Activated B cell treated with CpG ODN at 0.5 μM for 24 hours (primary cell): ENCODE measurements at places on chromosomes 2 and 18.

GRCh38 chr2:36445185-36445866, 89.7 kb downstream of the CRIM1 start:
- no peak for DNase-seq

DNA sequence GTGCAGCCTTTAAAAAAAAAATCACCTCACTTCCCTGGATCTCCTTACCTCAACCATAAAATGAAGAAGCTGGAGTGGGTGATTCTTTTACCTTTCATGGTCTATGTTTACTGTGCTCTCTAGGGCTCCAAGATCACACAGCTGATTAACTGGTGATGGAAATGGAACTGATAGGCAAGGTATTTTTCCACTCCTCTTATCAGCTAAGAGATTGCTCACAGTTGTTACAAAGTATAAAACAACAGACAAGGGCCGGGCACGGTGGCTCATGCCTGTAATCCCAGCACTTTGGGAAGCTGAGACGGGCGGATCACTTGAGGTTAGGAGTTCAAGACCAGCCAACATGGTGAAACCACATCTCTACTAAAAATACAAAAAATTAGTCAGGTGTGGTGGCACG, 14.5 kb downstream of the RPS27A start:
- no peak for DNase-seq

- peak; percentile 75 for DNase-seq
Measured at GRCh38 chr2:68789603-68790002, 55.0 kb downstream of the ARHGAP25 start.

DNA sequence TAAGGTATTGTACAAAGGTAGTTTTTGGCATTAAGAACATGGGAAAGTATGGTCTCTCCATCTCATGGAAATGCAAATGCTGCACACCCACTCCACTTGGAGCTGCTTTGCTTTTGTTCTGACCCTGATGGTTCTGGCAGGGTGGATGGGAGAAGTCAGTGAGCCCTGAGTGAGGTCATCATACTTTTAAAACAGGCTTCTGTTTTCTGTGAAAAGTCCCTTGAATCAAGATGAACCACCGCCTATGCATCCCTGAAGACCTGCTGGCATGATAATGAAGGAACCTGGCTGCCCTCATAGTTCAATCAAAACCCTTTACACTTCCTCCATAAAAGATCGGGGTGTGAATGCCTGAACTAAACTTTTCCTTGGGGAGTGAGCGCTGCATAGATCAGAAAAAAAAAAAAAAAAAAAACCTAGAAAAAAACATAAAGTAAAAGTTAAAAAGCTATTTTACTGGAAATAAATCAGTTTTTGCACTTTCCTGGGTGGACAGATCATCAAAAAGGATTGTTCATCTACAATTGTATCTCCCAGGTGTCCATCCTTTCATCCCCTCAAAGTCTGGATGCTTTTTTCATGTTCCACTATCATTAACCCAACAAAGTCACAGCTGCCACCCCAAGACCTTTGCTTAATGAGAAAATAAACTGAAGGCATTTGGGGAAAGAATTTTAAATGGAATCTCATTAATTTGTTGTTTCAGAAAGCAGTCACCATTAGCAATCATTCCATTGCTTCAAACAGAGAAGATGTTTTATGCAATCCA, 728.1 kb upstream of the DDX18 start:
- no peak for DNase-seq

DNA sequence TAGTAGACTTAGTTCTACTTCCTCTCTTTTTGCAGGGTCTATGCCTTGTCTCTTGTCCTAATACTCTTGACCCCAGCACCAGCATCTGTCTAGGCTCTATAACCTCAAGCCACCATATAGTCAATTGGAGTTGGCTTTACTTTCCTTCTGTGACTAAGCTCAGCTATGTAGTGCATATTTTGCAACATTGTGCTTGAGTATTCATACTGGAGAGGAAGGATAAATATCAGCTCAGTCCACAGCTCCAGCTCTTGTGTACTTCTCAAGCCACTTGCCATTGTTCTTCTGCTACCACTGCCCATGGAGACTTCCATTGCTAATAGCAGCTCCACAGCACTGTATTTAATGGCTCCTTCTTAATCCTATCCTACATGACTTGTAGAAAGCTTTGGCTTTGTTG, 35.5 kb upstream of the CD28 start:
- DNase-seq: no peak

GRCh38 chr2:124145982-124146381, 120.9 kb downstream of the CNTNAP5 start:
- DNase-seq: no peak

DNA sequence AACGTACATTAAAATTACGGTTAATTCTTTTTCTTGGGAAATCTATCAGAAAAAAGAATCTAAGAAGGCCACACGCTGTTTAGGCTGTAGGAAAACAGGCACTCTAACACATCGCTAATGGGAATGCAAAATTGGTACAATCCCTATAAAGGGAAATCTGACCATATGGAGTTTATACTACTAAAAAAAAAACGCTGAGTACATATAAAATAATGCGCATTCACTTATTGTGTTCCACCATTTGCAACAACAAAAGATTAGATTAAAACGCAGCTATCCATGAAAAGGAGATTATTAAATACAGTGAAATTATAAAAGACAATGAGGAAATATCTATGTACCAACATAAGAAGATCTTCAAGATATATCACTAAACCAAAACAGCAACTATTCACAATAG, 62.8 kb downstream of the SMC6 start:
- no peak for DNase-seq

DNA sequence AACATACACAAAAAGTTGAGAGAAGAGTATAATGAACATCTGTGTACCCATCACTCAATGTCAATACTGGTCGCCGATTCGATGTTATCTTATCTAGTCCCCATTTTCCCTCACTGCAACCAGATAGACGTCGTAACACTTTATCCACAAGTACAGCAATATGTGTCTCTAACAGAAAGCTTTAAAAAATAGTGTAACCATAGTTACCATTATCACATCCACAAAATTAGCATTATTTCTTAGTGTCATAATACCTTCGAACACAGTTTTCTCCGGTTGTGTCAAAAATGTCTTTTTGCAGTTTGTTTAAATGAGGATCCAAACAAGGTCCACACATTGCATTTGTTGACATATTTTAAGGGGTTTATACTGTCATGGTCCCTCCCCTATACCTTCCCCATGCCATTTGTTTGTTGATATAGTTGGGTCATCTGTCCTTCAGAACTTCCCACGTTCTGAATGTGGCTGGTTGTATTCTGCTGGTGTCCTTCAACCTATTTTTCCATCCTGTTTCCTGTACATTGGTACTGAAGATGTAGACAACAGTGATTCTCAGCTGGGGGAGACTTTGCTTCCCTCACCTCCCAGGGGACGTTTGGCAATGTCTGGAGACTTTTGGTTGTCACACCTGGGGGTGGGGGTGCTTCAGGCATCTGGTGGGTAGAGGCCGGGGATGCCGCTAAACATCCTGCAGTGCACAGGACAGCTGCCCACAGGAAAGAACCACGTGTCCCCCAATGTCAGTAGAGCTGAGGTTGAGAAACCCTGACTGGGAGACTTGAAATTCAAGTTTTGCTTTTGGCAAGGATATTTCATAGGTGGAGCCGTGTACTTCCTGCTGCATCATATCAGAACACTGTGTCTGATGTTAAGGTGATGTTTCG, 72.7 kb upstream of the SPRED2 start:
- DNase-seq: no peak

GRCh38 chr2:64296695-64297346, 152.6 kb upstream of the PELI1 start:
- DNase-seq: no peak

DNA sequence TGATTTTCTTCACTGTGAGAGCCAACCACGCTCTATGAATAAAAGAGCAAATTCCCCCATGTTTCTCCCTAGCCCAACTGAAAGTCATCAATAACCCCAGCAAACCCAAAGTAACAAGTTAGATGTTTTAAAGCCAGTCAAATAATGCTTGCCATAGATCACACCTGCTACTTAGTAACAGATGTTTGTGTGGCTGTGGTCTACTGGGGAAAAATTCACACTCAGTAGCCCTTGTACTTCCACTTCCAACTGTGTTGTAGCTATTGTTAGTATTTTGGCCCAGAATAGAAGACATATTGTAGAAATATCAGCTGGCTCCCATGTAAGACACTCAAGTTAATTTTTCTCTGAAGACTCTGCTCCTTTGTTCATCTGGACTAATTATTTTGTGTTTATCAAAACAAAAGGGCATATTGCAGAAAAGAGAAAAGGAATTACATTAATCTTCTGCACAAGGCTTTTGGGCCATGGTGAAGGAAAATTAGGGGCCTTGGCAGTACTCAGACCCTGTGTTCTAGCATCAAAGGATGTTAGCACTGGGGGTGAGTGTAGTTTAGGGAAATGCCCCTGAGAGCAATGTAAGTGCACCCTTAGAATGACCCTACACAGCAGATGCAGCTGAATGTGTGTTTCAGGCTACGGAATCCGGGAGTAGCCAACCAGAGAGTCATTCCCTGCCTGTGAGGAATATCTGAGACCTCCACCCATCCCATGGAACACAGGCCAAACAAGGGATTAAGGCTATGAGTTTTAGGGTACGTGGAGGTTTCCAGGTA, 521.9 kb downstream of the EPHA4 start:
- DNase-seq: no peak

GRCh38 chr2:20745924-20746555, 76.9 kb downstream of the LDAH start:
- DNase-seq: no peak

DNA sequence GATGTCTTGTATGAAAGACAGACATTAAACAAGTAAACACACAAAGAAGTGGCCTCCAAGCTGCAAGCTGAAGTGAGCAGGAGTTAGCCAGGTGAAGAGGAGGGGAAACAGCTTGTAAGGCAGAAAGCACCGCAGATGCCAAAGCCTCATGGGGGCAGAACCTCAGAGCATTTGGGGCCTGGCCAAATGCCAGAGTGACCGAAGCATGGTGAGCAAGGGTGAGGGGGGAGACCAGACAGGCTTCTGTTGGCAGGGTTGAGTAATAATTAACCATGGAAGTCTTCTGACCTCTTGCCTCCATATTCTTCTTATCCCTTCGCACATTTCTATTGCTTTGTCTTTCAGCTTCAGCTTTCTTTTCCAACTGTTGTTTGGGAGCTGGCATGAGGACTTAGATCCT, 5.6 kb downstream of the QPCT start:
- DNase-seq: peak; percentile 54

DNA sequence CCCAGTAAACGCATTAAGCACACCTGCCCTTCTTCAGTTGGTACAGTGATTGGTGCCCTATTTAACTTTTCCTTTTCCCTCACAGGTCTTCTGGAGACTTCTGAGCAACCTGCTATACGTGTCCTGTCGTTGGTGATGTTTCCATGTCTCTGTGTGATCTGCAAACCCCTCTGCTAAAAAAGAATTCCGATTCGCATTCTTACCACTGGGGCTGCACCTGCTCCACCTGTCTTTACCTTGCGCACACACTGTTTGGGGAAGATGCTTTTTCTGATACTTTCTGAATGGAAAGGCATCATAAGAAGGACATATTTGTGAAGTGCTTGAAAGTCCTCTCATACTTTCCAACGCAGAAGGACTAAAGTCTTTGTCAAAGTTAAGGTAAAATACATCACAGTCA, 323.9 kb upstream of the SOX11 start:
- no peak for DNase-seq

DNA sequence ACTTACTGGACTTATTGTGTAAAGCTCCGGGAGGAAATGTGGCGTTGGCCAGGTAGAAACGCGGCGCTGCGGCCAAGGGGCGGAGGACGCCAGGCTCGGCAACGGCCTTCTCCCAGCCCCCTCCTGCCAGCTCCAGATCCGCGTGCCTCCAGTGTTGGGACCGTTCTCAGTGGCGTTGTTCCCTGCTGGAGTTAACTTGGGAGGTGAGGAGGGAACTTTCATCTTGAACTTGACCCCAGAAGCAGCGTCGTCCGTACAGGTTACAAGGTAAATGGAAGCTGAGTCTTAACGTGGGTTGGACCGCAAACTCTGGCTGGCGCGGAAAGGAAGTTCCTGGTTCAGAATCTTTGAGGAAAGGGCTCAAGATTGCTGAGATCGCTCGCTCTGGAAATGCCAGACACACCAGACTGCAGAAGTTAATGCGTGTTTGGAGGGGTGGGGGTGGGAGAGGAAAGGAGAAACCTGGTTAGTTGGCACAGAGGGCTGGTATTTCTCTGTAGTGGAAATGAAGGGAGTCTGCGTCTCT, 1.3 kb downstream of the TANC1 start:
- no peak for DNase-seq

GRCh38 chr2:763766-764525, 86.7 kb upstream of the TMEM18 start:
- no peak for DNase-seq

GRCh38 chr2:241559323-241560161, 997 bp downstream of the BOK start:
- no peak for DNase-seq

DNA sequence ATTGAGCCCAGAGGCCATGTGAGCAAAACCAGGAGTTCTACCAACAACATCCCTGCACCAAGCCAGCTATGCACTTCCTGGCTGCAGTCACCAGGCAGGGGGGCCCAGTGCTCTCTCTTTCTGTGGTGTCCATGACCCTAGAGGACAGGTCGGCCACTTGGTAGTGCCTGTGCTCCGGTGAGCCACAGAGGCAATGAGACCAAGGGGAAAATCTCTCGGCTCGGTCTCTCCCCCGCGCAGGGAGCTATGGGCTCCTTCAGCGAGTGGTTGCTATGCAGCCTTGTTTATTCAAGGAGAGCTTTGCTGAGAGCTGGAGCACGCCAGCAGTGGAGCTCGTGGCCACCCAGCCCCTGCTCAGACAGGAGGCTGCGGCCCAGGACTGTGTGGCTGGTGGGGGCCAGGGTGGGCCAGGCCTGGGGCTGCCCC, at the start of gene TOGARAM2:
TOGARAM2 (plus strand) TSS at position 283 of the 426 bp plus-strand sequence. CDS start 13,537 bp downstream, outside the sequence.
- DNase-seq: no peak

DNA sequence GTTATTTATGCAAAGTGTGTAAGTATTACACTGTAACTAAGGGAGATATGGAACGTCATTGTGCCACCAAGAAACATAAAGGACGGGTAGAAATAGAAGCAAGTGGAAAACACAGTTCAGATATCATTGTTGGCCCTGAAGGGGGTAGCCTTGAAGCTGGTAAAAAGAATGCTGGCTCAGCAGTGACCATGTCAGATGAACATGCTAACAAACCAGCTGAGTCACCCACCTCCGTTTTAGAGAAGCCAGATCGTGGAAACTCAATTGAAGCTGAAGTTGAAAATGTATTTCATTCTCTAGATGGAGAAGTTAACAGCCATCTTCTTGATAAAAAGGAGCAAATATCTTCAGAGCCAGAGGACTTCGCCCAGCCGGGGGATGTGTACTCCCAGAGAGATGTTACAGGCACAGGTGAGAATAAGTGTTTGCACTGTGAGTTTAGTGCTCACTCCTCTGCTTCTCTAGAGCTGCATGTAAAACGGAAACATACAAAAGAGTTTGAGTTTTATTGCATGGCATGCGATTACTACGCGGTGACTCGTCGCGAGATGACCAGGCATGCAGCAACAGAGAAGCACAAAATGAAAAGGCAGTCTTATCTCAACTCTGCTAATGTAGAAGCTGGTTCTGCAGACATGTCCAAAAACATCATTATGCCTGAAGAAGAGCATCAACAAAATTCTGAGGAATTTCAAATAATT, 36.1 kb downstream of the ZNF407 start:
- DNase-seq: no peak
